ENCODE measurements at places on chromosomes 7 and 10.

- no peak overlapping the region for H3K27ac ChIP-seq
- H3K4me1 ChIP-seq, result no peaks in the 10 kb centered on the region
These were observed 21.5 kb downstream of the MACROH2A2 start for GRCh38 chr10:70074165-70074564.

GRCh38 chr7:142188154-142188553 lies 69.7 kb downstream of the PRSS58 start:
- no peaks in the 10 kb centered on the region for H3K36me3 ChIP-seq
- H3K27me3 ChIP-seq, result no peaks in the 10 kb centered on the region
- H3K4me3 ChIP-seq, result no peak overlapping the region
- DNase-seq, result no peak

GRCh38 chr7:48244864-48245271 lies 73.6 kb downstream of the ABCA13 start:
- DNase-seq, result peak; percentile 80
- no peaks in the 10 kb centered on the region for H3K27me3 ChIP-seq
- no peaks in the 10 kb centered on the region for H3K36me3 ChIP-seq

DNA sequence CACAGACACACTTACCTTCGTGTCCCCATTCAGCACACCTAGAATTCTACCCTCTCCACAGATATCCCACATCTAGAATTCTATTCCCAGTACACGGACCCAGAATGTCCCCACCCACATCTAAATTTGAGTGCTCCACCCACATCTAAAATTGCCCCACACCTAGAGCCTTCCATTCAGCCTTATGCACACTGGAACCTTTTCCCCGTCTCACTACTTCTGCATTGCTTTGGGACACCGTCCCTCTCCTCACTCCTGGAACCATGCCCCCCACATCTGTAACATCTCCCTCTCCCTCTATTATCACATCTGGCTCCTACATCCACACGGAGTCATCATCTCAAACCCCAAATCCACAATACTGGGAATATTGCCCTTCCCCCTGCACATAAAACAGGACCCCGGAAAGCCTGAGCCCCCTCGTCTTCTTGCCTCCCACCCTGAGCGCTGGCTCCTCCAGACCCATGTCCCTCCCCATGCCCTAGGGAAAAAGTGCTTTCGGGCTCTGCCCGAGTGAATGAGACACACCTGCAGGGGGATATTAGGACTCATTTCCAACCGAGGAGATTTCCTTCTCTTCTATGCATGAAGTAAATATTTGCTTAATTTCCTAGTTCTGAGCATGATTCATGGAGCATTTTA lies 125.8 kb upstream of the UNC5B start:
- no peak overlapping the region for H3K4me3 ChIP-seq
- H3K36me3 ChIP-seq, result no peaks in the 10 kb centered on the region
- no peaks in the 10 kb centered on the region for H3K27me3 ChIP-seq
- H3K27ac ChIP-seq, result no peak overlapping the region

DNA sequence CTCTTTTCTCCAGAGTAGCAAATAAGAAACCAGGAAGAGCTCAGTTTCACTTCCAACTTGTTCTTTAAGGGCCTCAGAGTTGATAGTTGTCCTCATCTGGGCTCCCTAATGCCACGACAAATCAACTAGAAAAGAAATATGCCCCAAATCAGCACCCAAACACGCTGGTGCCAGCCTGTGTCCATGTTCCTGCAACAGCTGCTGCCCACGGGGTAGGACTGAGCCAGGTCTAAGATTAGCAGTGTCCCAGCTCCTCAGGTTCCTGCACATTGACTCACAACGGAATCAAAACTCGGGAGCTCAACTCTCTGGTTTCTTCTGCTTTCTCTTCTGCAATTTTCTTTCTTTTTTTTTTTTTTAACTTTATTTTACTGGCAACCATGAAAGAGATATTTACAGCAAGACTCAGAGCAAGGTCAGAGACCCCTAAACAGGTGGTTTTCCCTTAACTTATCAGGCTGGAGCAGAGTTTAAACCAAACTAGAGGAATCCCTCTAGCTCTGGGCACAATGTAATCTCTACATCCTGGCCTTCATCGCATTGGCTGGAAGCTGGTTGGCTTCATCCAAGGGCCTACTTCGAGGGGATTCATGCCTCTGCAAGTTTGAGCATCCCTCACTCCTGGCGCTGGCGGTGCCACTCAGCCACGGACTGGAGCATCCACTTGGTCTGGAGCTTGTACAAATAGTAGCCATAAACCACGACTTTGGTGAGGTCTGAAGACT lies 126.1 kb downstream of the PFKFB3 start:
- no peaks in the 10 kb centered on the region for H3K27me3 ChIP-seq
- H3K36me3 ChIP-seq, result no peaks in the 10 kb centered on the region
- no peak for DNase-seq

DNA sequence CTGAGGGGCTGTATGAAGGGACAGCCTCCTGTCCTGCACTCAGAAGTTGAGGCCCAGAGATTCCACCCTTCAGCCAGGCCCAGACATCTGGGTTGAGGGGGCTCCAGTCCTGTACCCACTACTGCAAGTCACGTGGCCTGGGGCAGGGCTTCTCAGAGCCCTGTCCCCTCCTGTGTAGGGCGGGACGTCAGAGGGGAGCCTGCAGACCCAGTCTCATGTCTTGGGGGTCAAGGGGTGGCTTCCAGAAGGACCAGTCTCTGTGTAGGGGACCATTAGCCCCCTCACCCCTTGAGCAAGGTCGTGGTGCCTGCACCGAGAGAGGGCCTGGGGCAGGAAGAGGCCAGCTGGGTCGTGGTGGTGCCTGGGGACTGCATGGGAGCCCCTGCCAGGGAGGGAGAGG lies 593 bp upstream of the PILRA start:
- no peaks in the 10 kb centered on the region for H3K27me3 ChIP-seq
- H3K4me3 ChIP-seq, result no peak overlapping the region
- no peak for DNase-seq

GRCh38 chr7:108307194-108307593 lies 149.0 kb downstream of the NRCAM start:
- no peak for DNase-seq
- H3K27me3 ChIP-seq, result no peaks in the 10 kb centered on the region
- no peaks in the 10 kb centered on the region for H3K36me3 ChIP-seq
- no peak overlapping the region for H3K4me3 ChIP-seq
- no peak overlapping the region for H3K27ac ChIP-seq
- H3K4me1 ChIP-seq, result peaks cover 21% of the 10 kb centered on the region

GRCh38 chr10:24350070-24350921 lies 141.4 kb downstream of the KIAA1217 start:
- H3K4me1 ChIP-seq, result peaks cover 24% of the 10 kb centered on the region
- H3K27ac ChIP-seq, result peak overlapping the region; percentile 56
- DNase-seq, result peak; percentile 90
- H3K4me3 ChIP-seq, result no peak overlapping the region
- no peaks in the 10 kb centered on the region for H3K36me3 ChIP-seq
- no peaks in the 10 kb centered on the region for H3K27me3 ChIP-seq

DNA sequence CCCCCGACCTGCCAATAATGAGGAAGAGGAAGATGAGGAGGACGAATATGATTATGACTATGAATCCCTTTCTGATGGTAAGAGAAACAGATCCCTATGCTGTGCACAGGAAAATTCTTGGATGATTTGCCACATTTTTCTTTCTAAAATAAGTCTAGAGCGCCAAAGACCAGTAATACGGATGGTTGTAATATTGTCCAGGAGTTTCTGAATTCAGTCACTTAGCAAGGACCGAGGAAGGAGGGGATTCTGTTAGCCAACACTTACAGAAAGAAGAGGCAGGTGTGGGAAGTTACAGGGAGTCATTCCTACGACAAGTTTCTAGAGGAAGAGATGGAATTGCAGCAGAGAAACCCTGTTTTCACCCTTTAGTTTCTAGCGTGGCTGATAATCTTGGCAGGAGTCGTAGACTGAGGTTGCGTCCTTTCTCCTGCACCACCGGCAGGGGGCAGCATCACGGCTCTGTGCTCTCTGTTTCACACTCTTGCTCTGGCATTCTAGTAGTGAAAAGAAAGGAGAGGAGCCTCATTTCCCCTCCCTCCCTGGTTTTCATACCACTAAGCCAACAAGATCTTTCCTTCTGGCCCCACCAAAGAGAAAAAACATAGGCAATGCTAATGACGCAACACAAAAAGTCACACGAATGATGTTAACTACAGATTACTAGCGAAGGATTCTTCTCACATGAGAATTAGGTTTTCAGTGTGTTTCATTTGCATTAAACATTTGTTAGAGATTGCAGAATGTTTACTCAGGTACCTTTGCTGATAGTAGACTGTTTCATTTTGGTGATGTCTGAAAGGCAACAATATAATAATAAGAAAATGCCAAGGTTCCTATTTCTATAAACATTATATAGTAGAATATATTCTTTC lies 82.7 kb downstream of the NOC3L start:
- no peak overlapping the region for H3K4me3 ChIP-seq
- no peaks in the 10 kb centered on the region for H3K27me3 ChIP-seq
- H3K36me3 ChIP-seq, result no peaks in the 10 kb centered on the region
- no peak for DNase-seq

- H3K4me3 ChIP-seq, result no peak overlapping the region
- no peak for DNase-seq
- no peaks in the 10 kb centered on the region for H3K4me1 ChIP-seq
- H3K27me3 ChIP-seq, result no peaks in the 10 kb centered on the region
- no peak overlapping the region for H3K27ac ChIP-seq
- H3K36me3 ChIP-seq, result no peaks in the 10 kb centered on the region
These were observed 91.8 kb downstream of the BAMBI start for GRCh38 chr10:28769091-28769604.

GRCh38 chr10:49593998-49594397 lies 16.1 kb upstream of the SLC18A3 start:
- DNase-seq, result no peak
- H3K4me3 ChIP-seq, result no peak overlapping the region
- H3K27ac ChIP-seq, result no peak overlapping the region
- H3K4me1 ChIP-seq, result no peaks in the 10 kb centered on the region
- no peaks in the 10 kb centered on the region for H3K36me3 ChIP-seq

DNA sequence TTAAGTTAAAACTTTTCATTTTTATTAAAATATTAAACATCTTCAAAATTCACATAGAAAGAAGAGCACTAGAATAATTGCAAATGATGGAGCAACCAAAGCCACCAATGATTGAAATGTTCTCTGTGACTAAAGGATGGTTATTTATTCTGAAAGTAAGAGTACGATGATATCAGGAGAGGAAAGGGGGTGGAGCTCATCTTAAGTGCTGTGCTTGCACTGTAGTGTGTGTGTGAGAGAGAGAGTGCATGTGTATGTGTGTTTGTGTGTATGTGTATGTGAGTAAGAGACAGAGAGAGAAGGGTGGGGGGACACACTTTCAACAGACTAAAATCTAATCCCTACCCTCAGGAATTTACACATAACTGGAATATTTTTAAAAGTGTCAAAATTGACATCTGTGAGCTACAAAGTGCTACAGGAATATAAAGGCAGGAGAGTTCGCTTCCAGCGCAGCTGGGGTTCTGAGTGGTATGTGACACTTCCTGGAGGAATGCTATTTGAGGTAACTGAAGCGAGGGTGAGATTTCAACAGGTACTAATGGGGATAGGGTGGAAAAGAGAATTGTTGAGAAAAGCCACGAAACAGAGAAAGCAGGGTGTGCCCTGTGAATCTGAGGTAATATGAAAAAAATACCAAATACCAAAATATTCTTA lies 57.2 kb upstream of the SMNDC1 start:
- H3K4me1 ChIP-seq, result peaks cover 36% of the 10 kb centered on the region
- no peak for DNase-seq
- no peaks in the 10 kb centered on the region for H3K36me3 ChIP-seq
- H3K27ac ChIP-seq, result no peak overlapping the region

DNA sequence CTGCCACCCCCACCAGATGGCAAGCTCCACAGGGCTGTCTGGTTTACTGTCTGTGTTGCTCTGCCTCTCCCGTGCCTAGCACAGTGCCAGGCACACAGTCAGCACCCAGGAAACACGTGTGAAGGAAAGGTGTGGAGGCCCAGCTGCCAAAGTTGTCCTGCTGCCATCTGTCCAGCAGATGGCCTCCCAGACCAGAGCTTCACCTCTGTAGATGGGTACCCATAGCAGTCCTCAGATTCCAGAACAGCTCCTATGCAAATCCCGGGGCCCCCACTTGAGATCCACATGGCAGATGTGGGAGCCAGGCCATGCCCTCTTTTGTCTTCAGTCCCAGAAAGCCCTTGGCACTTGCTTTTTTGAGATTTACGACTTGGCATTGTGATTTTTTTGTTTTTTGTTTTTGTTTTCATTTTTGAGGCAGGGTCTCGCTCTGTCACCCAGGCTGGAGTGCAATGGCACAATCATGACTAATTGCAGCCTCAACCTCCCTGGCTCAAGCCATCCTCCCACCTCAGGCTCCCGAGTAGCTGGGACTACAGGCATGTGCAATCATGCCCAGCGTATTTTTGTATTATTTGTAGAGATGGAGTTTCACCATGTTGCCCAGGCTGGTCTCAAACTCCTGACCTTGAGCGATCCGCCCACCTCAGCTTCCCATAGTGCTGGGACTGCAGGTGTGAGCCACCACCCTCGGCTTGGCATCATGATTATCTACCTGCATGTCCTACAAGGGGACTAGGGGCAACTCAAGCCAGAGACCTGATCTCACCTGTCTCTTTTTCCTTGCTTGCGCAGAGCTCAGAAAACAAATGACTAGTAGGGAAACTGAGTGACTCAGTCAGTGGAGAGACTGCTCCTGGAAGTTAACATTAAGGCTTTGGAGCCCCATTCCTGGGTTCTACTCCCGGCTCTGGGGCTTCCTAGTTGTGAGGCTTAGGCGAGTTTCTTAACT lies 16.9 kb upstream of the PALD1 start:
- peak; percentile 23 for DNase-seq
- H3K27ac ChIP-seq, result no peak overlapping the region
- H3K27me3 ChIP-seq, result peaks cover 2% of the 10 kb centered on the region
- peaks cover 10% of the 10 kb centered on the region for H3K4me1 ChIP-seq

DNA sequence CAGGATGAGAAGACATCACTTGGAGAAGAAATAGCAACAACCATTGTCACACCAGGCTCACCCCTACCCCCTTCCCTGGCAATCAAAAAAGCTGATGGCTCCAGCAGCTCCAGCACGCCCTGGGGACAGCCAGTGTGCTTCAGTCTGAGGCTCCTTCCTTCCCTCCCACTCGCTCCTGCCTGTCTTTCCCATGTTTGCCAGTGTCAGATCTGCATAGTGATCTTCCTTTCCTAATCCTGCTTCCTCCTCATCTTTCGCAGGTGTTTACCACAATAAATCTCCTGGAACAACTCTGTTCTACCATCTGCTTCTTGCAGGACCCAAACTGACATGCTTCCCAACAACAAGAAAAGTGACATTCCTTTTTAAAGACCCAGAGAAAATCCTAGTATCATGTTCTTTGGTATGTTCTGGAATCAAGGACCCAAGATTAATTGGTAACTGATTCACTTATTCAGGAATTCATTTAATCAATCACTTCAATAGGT lies 57.1 kb downstream of the STEAP1B start:
- H3K36me3 ChIP-seq, result no peaks in the 10 kb centered on the region
- H3K27me3 ChIP-seq, result no peaks in the 10 kb centered on the region
- no peak overlapping the region for H3K27ac ChIP-seq
- no peak overlapping the region for H3K4me3 ChIP-seq
- peaks cover 14% of the 10 kb centered on the region for H3K4me1 ChIP-seq
- DNase-seq, result no peak

DNA sequence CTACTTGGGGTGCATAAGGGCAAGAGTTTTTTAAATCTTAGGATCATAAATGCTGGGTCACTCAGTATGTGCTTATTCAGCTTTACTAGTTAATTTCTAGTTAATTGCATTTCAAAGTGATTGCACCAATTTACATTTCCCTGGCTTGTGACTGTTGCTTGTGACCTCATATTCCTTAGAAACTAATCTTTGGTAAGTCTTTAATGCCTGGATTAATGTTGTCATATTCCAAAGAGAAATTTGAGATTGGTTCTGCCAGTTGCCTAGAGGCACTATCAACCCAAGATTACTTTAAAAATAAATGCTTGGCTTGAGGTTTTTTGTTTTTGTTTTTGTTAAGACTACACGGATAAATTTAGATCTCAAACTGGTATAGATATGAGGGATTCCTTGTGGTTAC lies 103.1 kb downstream of the ANK3 start:
- H3K27me3 ChIP-seq, result no peaks in the 10 kb centered on the region
- peak; percentile 41 for DNase-seq
- H3K4me1 ChIP-seq, result peaks cover 25% of the 10 kb centered on the region
